Stimulated activated CD8-positive, alpha-beta memory T cell treated with anti-CD3 and anti-CD28 coated beads, Interleukin-4, amount 100 ng/mL, for 4 hours (primary cell): ENCODE measurements at places on chromosomes 12 and 14.

- DNase-seq: no peak
Measured at GRCh38 chr12:4044101-4044500, 170.9 kb upstream of the PARP11 start.

DNA sequence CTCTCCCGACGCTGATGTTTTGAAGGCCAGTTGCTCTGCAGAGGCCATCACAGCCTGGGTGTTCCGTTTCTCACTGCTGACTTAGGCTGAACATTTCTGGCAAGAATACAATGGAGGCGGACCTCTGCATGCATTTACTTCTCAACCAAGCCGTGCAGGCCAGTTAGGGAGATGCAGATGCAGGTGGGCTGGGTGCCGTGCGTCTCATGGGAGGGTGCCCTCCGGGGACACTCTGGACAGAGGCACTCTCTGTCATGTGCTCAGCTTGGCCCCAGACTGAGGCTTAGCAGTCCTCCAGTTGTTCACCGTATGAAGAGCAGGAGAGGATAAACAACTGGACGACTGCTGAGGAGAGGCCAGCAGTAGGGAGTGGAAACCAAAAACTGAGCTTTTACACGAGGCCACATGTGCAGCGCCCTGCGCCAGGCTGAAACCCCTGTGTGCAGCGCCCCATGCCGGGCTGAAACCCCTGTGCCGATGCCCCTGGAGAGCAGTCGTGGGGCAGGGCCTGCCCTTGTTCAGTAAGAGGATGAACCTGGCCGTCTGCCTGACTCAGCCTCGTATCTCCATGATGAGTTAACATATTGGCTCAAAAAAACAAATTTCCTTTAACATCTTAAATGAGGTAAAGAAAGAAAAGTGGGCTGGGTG lies 32.3 kb downstream of the DDX51 start:
- DNase-seq: no peak

- DNase-seq: no peak
Measured at GRCh38 chr12:47410383-47410782, 295.4 kb downstream of the RPAP3 start.

GRCh38 chr12:93748672-93749383 lies 71.7 kb downstream of the CRADD start:
- DNase-seq: no peak

DNA sequence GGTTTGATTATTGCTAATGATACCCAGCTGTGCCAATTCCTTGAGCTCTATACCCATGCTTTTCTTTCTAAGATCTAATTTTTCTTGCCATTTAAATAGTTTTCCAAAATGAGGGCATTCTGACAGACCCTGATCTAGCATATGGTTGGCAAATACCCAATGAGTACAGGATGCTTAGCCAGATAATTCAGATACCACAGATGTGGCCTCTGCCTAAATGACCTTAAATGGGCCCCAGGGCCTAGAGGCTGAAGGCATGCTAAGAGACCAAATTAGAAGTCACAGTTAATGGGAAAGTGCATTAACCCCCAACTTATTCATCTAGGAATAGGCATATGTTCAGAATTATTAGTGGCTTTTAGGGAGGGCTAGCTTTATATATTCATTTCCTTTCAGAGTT lies 122.3 kb upstream of the CNOT2 start:
- no peak for DNase-seq
